ENCODE measurements at places on chromosomes 13 and 19.

- DNase-seq: no peak
Measured at GRCh38 chr19:55723491-55723890, 14.7 kb downstream of the NLRP9 start.

GRCh38 chr13:98509271-98510155 lies 67.4 kb downstream of the STK24 start:
- peak; percentile 25 for DNase-seq

DNA sequence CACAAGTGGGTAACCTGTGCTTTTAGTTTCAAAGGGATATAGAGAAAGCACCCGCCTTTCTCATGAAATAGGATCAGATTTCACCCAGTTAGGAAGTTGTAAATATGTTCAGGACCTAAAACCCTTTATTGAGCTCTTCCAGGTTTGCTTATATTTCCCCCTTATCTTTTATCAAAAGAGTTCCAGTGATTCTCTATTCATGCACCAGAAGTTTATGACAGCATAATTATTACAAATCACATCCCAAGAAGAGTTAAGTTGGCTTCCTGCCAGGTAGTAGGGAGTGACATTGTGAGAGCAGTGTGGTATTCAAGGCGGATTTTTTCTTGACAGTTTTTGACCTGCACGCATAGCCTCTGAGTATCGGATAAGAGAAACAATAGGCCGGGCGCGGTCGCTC lies 190.3 kb downstream of the STK24 start:
- no peak for DNase-seq

DNA sequence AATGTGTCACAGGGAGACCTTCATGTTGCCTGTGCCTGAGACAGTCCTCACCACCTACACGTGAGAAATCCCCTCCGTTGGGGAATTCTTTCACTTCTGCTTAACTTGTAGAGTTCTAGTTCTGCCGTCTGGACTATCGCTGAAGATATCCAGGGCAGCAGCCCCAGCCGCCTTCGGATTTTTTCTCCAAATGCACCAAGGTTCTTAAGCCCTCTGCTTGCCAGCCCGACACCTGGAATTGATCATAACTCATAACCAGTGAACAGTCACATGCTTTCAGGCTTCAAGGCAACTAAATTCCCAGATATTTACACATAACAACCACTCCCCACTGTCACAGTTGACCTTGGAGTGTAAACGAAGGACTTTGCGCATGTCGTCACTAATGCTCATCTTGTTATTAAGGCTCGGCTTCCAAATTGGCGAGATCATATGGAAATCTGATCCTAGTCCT lies 114.4 kb downstream of the RAB20 start:
- no peak for DNase-seq

- no peak for DNase-seq
Measured at GRCh38 chr13:113034451-113035212, 65.6 kb downstream of the MCF2L start.
